ENCODE measurements at places on chromosomes 5 and 9. TPM values are rescaled to one million over a fixed set of nuclear protein-coding genes. Genes with fewer than 3 reads are reported as not detected.
A peak's percentile ranks its signal among the peaks of the same experiment; 100 is the strongest.

RAB3C gene
- polyA plus RNA-seq = 14.7 TPM

ACER2 gene
- 6.4 TPM for polyA plus RNA-seq

GRCh38 chr5:141422742-141423291 lies 2.0 kb downstream of the PCDHGA11 start:
- no peak for DNase-seq

- DNase-seq = no peak
Measured at GRCh38 chr9:23120630-23121029, 674.0 kb downstream of the DMRTA1 start.

- peak; percentile 80 for DNase-seq
Measured at GRCh38 chr5:133612249-133612860, at the start of gene FSTL4. FSTL4 (minus strand) TSS chr5:133612541.

- DNase-seq = no peak
Measured at GRCh38 chr5:65247594-65247993, 234.1 kb downstream of the ADAMTS6 start.

DNA sequence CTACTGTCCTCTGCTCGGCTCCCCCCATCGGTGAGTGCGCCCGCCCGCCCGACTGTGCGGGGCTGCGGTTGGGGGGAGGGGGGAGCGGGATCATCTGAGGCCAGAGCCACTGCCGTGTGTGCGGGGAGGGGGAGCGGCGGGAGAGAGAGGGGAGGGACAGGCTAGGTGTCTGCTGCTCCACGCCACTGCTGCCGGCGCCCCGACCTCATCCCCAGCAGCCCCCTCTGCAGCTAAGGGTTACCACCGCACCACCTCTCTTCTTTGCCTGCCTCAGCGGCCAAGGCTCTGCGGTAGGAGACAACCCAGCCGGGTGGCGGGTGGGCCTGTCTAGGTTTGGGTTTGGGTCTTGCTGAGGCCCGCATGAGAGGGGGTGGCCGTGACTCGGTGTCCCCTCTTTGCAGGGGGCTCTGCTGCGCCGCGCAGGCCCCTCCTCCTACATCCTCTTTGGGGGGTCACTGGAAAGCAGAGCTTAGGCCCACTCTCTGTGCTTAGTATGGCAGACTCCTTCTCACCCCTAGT lies 670 bp upstream of the PURA start:
- DNase-seq = peak; percentile 75
